Placental pericyte (primary cell): ENCODE measurements at places on chromosomes 13 and 19. TPM values are rescaled to one million over a fixed set of nuclear protein-coding genes. Genes with fewer than 3 reads are reported as not detected.

The ZNF431 gene
- 2.4 and 5.2 TPM in 2 replicates for total RNA-seq

The CLEC17A gene
- total RNA-seq, result 0.14 TPM in 1 of 2 replicates, not detected in the other

The CGB3 gene
- total RNA-seq, result not detected in 2 replicates

The ZNF44 gene
- total RNA-seq, result 4.4 and 4.7 TPM in 2 replicates

The C19orf33 gene
- not detected in 2 replicates for total RNA-seq

The ADGRE3 gene
- total RNA-seq, result 0.14 TPM in 1 of 2 replicates, not detected in the other
